ENCODE measurements at places on chromosomes 16 and 17. TPM values are rescaled to one million over a fixed set of nuclear protein-coding genes. Genes with fewer than 3 reads are reported as not detected.
A peak's percentile ranks its signal among the peaks of the same experiment; 100 is the strongest.

The ZNF423 gene
- total RNA-seq = 16.9 TPM

The KRTAP3-1 gene
- total RNA-seq = not detected

GRCh38 chr16:67013233-67013822 is 15.6 kb upstream of the CBFB start:
- no peaks in the 10 kb centered on the region for H3K27me3 ChIP-seq
- H3K36me3 ChIP-seq = no peaks in the 10 kb centered on the region
- DNase-seq = peak; percentile 59
- H3K4me3 ChIP-seq = peak overlapping the region; percentile 19
- peak overlapping the region; percentile 35 for H3K27ac ChIP-seq

The KCTD19 gene
- total RNA-seq = 0.99 TPM

- no peak overlapping the region for H3K4me3 ChIP-seq
- no peak overlapping the region for H3K27ac ChIP-seq
- H3K27me3 ChIP-seq = no peaks in the 10 kb centered on the region
- H3K4me1 ChIP-seq = peaks cover 8% of the 10 kb centered on the region
Observed at GRCh38 chr17:48441231-48441711, 11.3 kb upstream of the SKAP1 start.

DNA sequence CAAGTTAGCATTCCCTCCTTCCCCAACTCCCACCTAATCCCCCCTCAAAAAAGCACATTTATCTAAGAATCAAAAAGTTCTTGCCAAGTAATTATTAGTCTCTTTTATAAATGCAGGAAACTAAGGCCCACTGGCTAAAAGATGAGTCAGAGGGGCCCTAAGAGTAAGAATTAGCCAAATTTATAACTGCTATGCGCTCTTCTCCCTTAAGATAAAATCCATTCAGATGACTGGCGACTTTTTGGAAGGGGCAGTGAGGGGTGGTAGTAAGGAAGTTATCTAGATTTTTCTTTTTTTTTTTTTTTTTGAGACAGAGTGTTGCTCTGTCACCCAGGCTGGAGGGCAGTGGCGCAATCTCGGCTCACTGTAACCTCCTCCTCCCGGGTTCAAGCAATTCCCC is 17.1 kb downstream of the ZNF652 start:
- no peaks in the 10 kb centered on the region for H3K27me3 ChIP-seq
- DNase-seq = no peak
- no peak overlapping the region for H3K4me3 ChIP-seq
- no peak overlapping the region for H3K27ac ChIP-seq
- H3K36me3 ChIP-seq = peaks cover 3% of the 10 kb centered on the region

DNA sequence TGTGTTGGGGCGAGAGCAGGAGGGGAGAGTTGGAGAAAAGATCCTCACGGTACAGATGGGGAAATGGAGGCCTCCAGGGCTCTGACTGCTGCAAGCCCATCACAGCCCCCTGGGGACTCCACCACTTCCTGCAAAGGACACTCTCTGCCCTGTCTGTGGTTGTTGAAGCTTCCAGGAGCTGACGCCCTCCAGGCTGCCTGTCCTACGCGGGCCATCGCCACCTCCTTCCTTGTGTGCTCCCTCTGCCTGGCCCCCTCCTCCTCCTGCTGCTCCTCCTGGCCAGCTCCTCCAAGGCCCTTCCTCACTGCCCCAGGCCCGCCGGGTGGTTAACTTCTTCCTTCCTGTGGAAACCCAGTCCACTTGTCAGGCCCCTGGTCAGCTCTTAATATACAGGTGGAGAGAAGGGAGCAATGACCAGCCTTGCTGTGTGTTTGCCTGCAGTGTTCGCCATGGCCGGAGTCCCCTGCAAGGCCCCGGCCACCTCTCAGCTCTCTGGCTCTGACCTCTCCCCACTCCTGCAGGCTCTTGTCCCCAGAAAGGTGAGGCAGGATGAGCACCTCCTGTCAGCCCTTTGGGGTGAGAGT is 18.4 kb upstream of the STAC2 start:
- peaks cover 15% of the 10 kb centered on the region for H3K4me1 ChIP-seq
- H3K27ac ChIP-seq = no peak overlapping the region
- DNase-seq = no peak
- H3K36me3 ChIP-seq = peaks cover 7% of the 10 kb centered on the region
- no peak overlapping the region for H3K4me3 ChIP-seq

- peaks cover 21% of the 10 kb centered on the region for H3K4me1 ChIP-seq
- no peak for DNase-seq
- H3K4me3 ChIP-seq = no peak overlapping the region
Observed at GRCh38 chr16:70252355-70252988, 732 bp upstream of the EXOSC6 start.

GRCh38 chr16:66871840-66872239 is 8.5 kb upstream of the PDP2 start:
- no peak for DNase-seq
- H3K4me3 ChIP-seq = no peak overlapping the region
- no peaks in the 10 kb centered on the region for H3K27me3 ChIP-seq
- no peaks in the 10 kb centered on the region for H3K36me3 ChIP-seq
- peaks cover 12% of the 10 kb centered on the region for H3K4me1 ChIP-seq

- H3K36me3 ChIP-seq = peaks cover 92% of the 10 kb centered on the region
- no peak for DNase-seq
- no peaks in the 10 kb centered on the region for H3K27me3 ChIP-seq
- no peak overlapping the region for H3K27ac ChIP-seq
- no peak overlapping the region for H3K4me3 ChIP-seq
Observed at GRCh38 chr16:4651827-4652226, 27.2 kb downstream of the MGRN1 start.

DNA sequence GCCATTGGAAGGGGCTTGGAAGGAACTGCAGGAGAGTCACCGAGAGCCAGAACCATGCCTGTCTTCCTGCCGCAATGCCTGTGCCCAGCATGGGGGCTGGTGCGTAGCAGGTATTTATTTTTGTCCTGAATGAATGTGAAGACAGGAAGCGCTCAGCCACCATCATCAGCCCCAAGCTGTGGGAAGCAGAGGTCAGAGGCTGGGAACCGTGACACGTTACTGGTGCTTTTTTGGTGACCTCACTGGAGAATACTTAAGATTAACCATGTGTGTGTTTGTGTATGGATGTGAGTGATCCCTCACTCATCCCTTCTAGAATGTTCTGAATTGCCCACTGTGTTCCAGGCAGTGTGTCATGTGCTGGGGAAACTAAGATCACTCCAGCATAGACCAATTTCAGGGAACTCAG is 343.8 kb downstream of the SNX29 start:
- peaks cover 18% of the 10 kb centered on the region for H3K4me1 ChIP-seq
- H3K36me3 ChIP-seq = no peaks in the 10 kb centered on the region
- H3K27ac ChIP-seq = no peak overlapping the region
- no peaks in the 10 kb centered on the region for H3K27me3 ChIP-seq
- H3K4me3 ChIP-seq = no peak overlapping the region

The TUBG2 gene
- total RNA-seq = 26.9 TPM

DNA sequence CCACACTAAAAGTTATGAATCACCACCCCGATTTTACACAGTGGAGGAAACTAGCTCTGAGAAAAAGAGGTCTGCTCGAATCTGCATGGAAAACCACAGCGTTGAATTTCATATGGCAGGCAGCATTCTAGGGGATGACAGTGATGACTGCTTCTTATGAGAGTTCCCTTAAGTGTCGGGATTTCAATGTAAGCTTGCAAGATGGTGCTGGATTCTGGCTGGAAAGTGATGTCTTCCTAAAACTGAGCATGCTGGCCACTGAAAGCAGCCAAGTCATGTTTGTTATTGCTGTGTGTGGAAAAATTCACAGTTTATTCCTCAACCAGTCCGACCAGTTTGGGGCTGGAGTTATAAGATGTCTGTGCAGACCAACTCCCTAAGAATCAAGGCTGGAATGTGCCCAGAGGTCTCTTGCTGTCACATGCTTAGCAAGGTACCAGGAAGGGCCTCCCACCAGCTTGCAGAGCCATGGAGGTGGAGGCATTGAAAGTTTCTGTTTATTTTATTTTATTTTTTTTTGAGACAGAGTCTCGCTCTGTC is 37.2 kb upstream of the GAN start:
- no peaks in the 10 kb centered on the region for H3K27me3 ChIP-seq
- H3K4me3 ChIP-seq = no peak overlapping the region
- H3K4me1 ChIP-seq = peaks cover 35% of the 10 kb centered on the region

DNA sequence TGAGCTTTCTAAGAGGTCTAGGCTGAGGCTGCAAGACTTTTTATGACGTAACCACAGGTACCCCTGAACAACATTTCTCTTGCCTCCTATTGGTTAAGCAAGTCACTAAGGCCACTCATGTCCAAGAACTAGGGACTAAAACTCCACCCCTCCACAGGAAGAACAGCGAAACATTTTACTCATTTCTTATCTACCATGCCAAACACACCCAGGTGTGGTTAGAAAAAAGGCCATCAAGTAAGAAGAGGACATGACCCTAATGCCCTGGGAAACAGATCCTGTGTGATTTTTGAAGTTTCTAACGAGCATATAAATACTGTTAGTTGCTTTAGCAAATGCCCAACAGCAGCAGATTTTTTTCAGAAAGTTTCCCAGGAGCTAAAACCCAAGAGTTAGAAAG is 282.4 kb upstream of the DYNLRB2 start:
- no peak overlapping the region for H3K4me3 ChIP-seq
- H3K36me3 ChIP-seq = no peaks in the 10 kb centered on the region
- peaks cover 2% of the 10 kb centered on the region for H3K4me1 ChIP-seq
- no peak overlapping the region for H3K27ac ChIP-seq
- H3K27me3 ChIP-seq = no peaks in the 10 kb centered on the region

GRCh38 chr16:624526-625070 is 6.2 kb upstream of the WFIKKN1 start:
- no peak overlapping the region for H3K27ac ChIP-seq
- H3K4me3 ChIP-seq = no peak overlapping the region
- DNase-seq = no peak
- H3K4me1 ChIP-seq = peaks cover 30% of the 10 kb centered on the region
- H3K27me3 ChIP-seq = no peaks in the 10 kb centered on the region

The RUNDC3A gene
- total RNA-seq = 44.0 TPM

The GEMIN4 gene
- 8.1 TPM for total RNA-seq

GRCh38 chr17:34411646-34412421 is 48.8 kb upstream of the CCL1 start:
- H3K4me3 ChIP-seq = no peak overlapping the region
- H3K36me3 ChIP-seq = no peaks in the 10 kb centered on the region
- no peaks in the 10 kb centered on the region for H3K4me1 ChIP-seq
- H3K27me3 ChIP-seq = peaks cover 23% of the 10 kb centered on the region
- DNase-seq = no peak

The TBX21 gene
- total RNA-seq = 0.20 TPM

GRCh38 chr16:81371106-81371505 is 56.3 kb downstream of the GAN start:
- no peaks in the 10 kb centered on the region for H3K27me3 ChIP-seq
- no peak overlapping the region for H3K4me3 ChIP-seq
- H3K27ac ChIP-seq = no peak overlapping the region
- H3K4me1 ChIP-seq = no peaks in the 10 kb centered on the region
- peaks cover 17% of the 10 kb centered on the region for H3K36me3 ChIP-seq

- H3K36me3 ChIP-seq = peaks cover 3% of the 10 kb centered on the region
- H3K4me1 ChIP-seq = peaks cover 18% of the 10 kb centered on the region
- peak; percentile 40 for DNase-seq
- no peak overlapping the region for H3K27ac ChIP-seq
- no peak overlapping the region for H3K4me3 ChIP-seq
Observed at GRCh38 chr16:31177136-31177535, 2.8 kb upstream of the FUS start.

The KRTAP9-4 gene
- not detected for total RNA-seq

DNA sequence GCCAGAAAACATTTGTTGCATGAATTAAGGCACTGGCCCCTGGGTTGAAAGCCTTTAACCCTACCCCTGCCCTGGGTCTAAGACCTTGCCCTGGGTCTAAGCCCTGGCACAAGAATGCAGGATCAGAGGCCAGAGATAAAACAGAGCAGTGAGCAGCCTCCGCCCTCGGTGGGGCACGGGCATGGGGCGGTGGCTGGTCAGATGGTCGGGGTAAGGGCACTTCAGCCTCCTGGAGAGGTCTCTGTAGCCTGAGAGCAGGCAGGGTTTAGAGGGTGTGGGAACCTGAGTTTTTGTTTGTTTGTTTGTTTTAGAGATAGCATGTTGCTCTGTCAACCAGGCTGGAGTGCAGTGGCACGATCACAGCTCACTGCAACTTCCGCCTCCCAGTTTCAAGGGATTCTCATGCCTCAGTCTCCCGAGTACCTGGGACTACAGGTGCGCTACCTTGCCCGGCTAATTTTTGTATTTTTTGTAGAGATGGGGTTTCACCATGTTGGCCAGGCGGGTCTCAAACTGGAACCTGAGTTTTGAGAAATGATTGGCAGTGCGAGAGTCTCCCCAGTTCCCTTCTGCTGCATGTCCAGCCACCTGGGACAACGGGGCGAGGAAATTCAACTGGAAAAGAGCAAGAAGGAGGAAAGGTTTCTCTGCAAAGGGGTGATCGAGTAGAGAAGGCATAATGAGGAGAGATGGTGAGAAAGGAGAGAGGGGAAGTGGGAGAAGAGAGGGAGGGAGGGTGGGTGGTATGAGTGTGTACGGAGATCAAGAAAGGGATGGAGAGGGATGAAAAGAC is 27.7 kb downstream of the TNS4 start:
- DNase-seq = no peak
- H3K4me3 ChIP-seq = no peak overlapping the region
- H3K4me1 ChIP-seq = peaks cover 27% of the 10 kb centered on the region
- no peak overlapping the region for H3K27ac ChIP-seq

DNA sequence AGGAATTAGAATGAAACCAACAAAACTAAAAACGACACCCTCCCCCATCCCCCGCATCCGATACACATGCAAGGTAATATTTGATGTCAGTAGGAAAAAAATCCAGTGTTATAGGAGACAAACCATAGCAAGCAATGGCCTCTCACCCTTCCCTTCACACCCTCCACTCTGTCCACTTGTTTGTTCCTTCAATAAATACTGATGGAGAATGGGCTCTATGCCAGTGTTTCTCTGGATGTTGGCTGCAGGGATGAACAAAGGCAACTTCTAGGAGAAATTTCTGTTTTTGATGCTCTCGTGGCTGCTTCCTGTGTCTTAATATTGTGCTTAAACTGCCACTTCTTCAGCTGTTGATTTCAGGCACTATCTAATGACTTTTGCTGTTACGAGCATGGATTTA is 98.8 kb downstream of the WWOX start:
- no peaks in the 10 kb centered on the region for H3K36me3 ChIP-seq
- no peaks in the 10 kb centered on the region for H3K4me1 ChIP-seq
- H3K27ac ChIP-seq = no peak overlapping the region
- no peak overlapping the region for H3K4me3 ChIP-seq
- H3K27me3 ChIP-seq = no peaks in the 10 kb centered on the region

- no peak for DNase-seq
- H3K36me3 ChIP-seq = peaks cover 3% of the 10 kb centered on the region
- H3K4me3 ChIP-seq = no peak overlapping the region
- no peaks in the 10 kb centered on the region for H3K27me3 ChIP-seq
- H3K27ac ChIP-seq = no peak overlapping the region
Observed at GRCh38 chr16:80627108-80627507, 86.3 kb downstream of the DYNLRB2 start.

GRCh38 chr17:45260204-45260783 is 1.6 kb downstream of the SPATA32 start:
- H3K27ac ChIP-seq = no peak overlapping the region
- no peak for DNase-seq
- peaks cover 21% of the 10 kb centered on the region for H3K36me3 ChIP-seq
- peaks cover 29% of the 10 kb centered on the region for H3K4me1 ChIP-seq
- H3K4me3 ChIP-seq = no peak overlapping the region

The RNF112 gene
- total RNA-seq = 7.9 TPM

All from spinal cord (tissue), 10 donors.